ENCODE measurements at places on chromosomes 3 and 15.
A peak's percentile ranks its signal among the peaks of the same experiment; 100 is the strongest.

GRCh38 chr3:73332558-73332957 lies 271.1 kb downstream of the EBLN2 start:
- no peak for DNase-seq

- DNase-seq: no peak
Measured at GRCh38 chr15:66101715-66102395, 151.7 kb downstream of the MEGF11 start.

- peak; percentile 52 for DNase-seq
Measured at GRCh38 chr3:70090322-70090913, 90.9 kb downstream of the SAMMSON start.

GRCh38 chr3:98779541-98780335 lies 16.6 kb downstream of the ST3GAL6 start:
- DNase-seq: peak; percentile 66

DNA sequence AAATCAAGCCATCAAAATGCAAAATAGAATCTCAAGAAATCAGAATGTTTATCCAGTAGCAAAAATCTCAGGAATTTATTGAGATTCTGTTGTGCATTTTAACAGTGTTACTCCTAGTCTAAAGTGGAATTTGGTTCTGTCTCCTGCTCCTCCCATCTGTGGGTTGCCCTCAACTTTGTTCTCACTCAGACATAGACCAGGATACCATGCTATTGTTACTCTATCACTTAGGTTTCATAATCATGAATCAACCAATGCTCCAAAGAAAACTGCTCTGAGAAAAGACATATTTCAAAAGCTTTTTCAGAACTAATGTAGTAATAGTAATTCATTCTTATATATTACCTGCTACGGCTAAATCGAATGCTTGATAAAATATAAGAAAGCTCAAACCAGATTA lies 274.7 kb downstream of the RBMS3 start:
- DNase-seq: no peak

GRCh38 chr3:151144760-151145159 lies 58.3 kb downstream of the GPR171 start:
- DNase-seq: no peak

- peak; percentile 10 for DNase-seq
Measured at GRCh38 chr3:64238971-64239667, 13.9 kb upstream of the PRICKLE2 start.

- peak; percentile 95 for DNase-seq
Measured at GRCh38 chr3:120780977-120781376, 38.4 kb downstream of the GTF2E1 start.

DNA sequence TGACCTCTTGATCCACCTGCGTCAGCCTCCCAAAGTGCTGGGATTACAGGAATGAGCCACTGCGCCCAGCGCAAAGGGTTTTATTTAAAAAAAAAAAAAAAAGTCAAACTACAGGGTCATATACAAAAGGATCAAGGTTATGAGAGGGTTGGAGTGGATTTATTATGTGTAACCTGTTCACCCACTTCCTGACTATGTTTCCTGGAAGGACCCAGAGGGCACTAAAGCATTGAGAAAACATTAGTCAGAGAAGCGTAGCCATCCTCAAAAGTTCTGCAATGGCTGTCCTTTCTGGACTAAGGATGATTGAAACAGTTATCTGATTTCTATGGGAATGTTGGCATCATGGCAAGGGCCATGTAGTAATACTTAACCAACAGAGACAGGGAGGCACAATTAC lies 7.3 kb upstream of the SCAPER start:
- no peak for DNase-seq

GRCh38 chr3:44436181-44436580 lies 41.3 kb downstream of the ZNF445 start:
- no peak for DNase-seq

GRCh38 chr3:138394686-138395085 lies 39.7 kb upstream of the ESYT3 start:
- DNase-seq: no peak

DNA sequence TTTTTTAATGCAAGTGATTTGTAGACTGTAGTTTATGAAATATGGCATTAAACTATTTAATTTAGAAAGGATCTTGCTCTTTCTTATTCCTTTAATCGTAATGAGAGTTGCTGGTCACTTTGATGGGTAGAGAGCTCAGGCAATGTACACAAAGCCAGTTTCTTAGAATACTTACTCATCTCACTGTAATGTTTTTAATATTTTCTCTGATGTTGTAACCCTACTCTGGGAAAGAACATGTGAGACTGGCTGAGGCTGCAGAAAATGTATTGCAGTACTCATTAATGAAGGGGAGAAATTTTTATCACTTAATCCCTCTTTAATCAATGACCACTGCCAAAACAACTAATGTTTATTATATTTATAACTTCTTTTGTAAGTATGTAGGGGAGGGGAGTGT lies 479.4 kb upstream of the KCNMB2 start:
- no peak for DNase-seq

- DNase-seq: no peak
Measured at GRCh38 chr3:31241533-31241932, 291.2 kb upstream of the STT3B start.

DNA sequence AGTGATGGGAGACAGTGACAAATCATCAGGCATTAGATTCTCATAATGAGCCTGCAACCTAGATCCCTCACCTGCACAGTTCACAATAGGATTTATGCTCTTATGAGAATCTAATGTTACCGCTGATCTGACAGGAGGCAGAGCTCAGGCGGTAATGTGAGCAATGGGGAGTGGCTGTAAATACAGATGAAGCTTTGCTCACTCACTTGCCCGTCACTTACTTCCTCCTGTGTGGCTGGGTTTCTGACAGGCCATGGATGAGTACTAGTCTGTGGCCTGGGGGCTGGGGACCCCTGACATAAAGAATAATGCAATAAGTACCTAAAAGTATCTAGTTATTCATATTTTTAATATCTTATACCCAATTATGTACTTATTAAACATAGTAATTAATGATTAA lies 15.6 kb downstream of the IQCB1 start:
- DNase-seq: no peak

DNA sequence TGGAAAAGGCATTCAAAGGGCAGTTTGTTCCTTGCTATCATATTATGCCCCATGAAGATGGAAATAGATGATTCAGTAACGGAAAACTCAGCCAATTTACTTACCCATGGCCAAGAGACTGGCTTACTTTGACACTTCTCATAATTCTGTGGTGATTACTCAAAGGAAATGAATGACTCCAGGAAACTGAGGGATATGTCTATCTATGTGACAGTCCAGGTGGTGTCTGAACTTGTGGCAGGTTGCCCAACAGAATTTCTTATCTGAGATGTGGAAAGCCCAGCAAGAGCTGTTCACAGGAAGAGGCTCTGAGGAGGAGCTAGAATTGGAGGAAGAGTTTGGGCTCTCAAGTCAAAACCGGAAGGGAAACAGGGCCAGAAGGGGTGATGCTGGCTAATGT lies 91.2 kb downstream of the KCNAB1 start:
- peak; percentile 93 for DNase-seq
